ENCODE measurements at places on chromosomes 6 and 20. TPM values are rescaled to one million over a fixed set of nuclear protein-coding genes. Genes with fewer than 3 reads are reported as not detected.

The OTOR gene
- total RNA-seq = not detected

The KCNQ2 gene
- total RNA-seq = 0.86 TPM

GRCh38 chr6:43744491-43744890, 25.5 kb upstream of the VEGFA start:
- peak; percentile 57 for DNase-seq

DNA sequence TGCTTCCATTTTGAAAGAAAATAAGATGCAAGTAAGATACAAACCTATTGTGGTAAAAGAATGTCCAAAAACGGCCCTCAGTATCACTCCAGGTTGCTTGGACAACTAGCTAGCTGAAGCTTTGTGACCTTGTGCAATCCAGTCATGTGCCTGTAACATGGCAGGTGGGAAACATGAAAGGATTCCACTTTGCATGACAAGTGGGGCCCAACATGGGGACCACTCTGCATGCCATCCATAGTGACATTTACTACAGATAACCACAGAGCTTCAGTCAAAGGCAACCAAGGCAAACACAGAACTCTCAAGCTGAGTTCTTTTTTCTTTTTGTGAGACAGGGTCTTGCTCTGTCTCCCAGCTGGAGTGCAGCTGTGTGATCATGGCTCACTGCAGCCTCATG, 15.8 kb upstream of the FBXO9 start:
- no peak for DNase-seq

DNA sequence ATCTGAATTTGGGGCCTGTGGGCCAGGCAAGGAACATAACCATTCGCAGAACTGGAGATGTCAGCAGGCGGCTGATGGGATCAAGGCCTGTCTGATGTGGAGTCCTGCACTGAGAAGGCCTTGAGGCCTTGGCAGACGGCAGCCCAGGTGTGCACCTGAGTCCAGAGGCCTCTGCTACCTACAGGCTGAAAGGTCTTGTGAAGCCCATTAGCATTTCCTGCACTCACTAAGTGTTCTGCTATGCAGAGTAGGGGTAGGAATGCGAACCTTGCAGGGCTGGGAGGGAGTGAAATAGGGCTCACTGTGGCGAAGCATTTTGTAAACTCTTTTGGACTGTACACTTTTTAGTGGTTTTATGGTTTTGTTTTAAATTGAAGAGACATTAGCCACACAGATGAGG, 48.3 kb upstream of the RNF24 start:
- DNase-seq = peak; percentile 43

GRCh38 chr20:33183312-33183711, 15.4 kb downstream of the BPIFA2 start:
- no peak for DNase-seq
